ENCODE measurements at places on chromosomes 6 and 20.

DNA sequence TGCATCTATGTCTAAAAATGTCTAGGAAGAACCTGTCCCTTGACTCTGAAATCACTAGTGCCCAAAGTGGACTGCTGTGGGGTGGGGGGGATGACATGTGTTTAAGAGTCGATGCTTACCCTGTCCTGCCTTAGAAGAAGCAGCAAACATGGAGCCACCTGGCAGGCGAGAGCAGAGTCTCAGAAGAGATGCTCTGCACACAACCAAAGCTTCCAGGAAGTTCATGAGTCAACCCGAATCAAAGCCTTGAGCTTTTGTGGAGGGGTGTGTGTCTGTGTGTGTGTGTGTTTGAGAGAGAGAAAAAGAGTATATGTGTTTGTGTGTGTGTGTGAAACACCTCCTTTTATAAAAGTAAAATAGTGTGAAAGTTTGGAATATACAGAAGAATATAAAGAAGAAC, 269.9 kb downstream of the ALDH8A1 start:
- DNase-seq = no peak

- DNase-seq = no peak
Observed at GRCh38 chr6:121849477-121849876, 414.0 kb downstream of the GJA1 start.

DNA sequence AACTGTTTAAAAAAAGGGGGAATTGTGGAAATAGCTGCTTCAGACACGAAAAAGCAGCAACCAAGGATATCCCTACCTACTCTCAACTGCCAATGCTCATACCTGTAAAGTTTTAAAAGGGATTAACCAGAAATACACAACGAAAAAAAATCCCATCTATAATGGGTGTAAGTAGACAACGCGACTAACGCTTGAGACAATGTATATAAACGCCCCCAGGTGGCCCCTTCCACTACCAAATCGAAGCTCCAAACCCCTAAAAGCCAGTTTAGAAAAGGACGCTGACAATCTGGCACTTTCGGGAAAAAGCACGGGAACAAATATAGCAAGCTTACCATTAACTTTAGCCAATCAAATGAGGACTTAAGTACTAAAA, 94.5 kb upstream of the BTN3A2 start:
- no peak for DNase-seq

- no peak for DNase-seq
Observed at GRCh38 chr6:25620391-25620790, 31.6 kb upstream of the SCGN start.

DNA sequence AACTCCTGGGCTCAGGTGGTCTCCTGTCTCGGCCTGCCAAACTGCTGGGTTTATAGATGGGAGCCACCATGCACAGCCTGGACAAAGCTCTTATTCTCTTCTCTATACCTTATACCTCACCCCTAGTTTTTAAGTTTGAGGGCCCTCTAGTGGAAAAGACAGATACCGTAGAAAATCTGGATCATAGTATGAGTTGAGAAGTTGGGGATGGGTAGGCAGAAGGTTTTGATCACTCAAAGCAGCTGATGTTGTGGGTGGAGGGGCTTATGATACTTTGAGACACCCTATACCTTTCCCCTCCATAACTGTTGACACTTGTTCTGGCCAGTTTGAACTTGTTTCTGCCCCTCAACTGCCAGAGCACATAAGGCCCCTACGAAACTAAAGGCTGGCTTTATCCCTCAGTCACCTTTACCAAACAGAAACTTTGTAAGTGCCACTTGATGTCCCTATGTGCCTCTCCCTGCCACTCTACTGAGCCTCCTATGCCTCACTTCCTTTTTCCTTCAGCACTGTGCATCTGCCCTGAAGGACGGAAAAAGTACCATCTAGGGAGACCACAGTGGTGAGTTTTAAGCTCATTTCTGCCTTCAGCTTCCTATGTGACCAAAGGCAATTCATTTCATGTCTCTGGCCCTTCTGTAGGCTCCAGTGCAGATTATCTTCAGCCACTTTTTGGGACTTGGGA, 28.6 kb downstream of the RALY start:
- no peak for DNase-seq

- DNase-seq = no peak
Observed at GRCh38 chr6:21922086-21922485, 328.5 kb downstream of the SOX4 start.

DNA sequence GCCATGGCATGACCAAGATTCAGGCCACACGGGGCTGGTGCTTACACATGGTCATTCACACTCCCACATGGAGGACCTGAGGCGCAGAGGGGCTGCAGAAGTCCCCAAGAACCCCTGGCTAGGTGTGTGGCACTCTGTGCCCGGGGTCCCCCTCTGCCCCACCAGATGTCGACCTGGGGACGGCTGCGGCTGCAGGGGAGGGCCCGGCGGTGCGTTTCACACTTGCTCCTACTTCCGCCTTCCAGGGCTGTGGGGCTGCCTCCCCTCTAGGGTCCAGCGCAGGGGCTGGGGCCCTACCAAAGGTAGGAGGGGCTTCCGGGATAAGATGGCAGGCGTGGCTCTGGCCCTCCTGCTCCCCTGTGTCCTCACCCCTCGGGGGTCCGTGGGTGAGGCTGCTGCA, 81.1 kb upstream of the SLCO4A1 start:
- DNase-seq = no peak

- DNase-seq = no peak
Observed at GRCh38 chr6:5994999-5995657, 11.6 kb downstream of the NRN1 start.

- DNase-seq = no peak
Observed at GRCh38 chr20:8115436-8115835, 16.6 kb upstream of the PLCB1 start.

DNA sequence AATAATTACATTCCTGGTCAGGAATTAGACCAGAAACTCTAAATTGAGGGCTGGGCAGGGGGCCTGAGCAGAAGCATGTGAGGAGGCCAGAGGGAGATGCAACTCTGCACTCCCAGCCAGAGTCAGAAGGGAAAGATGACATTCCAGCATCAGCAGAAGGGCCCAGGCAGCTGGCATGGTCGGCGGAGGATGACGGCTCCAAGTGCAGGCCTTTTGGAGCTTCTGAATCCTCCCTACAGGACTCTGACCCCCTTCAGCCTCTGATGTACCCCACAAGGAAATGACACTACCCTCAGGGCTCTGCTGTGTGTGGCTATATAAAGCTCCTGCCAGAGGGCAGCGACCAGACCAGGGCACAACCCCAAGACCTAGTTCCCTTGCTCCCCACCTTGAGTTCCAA, 1.9 kb downstream of the LRFN2 start:
- no peak for DNase-seq

GRCh38 chr20:23477223-23477622, 13.7 kb upstream of the CST8 start:
- DNase-seq = no peak

DNA sequence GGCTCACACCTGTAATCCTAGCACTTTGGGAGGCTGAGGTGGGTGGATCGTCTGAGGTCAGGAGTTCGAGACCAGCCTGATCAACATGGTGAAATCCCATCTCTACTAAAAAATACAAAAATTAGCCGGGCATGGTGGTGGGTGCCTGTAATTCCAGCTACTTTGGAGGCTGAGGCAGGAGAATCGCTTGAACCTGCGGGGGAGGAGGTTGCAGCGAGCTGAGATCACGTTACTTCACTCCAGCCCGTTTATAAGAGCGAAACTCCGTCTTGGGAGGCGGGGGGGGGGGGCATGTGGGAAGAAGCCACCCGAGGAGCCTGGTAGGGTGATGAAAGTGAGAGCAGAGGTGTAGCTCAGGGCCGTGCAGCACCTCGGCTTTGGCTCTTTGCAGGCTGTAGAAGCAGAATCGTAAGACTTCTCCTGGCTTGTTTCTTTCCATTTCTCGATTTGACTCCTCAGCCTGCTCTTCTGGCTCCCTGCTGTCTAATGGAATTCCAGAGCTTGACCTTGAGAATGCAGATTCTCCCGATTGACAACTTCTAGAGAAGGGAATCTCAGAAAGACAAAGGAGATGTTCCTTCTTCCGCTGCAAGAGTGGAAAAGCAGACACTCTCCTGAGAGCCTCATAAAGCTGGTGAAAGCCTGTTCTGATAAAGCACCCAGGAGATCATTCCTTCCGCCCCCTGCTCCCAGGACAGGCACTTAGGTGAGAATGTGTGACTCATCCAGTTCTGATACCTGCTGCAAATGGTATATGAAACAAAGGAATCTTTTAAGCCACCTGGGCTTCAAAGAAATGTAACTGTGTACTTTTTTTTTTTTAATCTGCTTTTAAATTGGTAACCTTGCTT, 26.0 kb upstream of the PPP1R16B start:
- no peak for DNase-seq

GRCh38 chr6:22026164-22026678, 270.6 kb downstream of the PRL start:
- DNase-seq = no peak

DNA sequence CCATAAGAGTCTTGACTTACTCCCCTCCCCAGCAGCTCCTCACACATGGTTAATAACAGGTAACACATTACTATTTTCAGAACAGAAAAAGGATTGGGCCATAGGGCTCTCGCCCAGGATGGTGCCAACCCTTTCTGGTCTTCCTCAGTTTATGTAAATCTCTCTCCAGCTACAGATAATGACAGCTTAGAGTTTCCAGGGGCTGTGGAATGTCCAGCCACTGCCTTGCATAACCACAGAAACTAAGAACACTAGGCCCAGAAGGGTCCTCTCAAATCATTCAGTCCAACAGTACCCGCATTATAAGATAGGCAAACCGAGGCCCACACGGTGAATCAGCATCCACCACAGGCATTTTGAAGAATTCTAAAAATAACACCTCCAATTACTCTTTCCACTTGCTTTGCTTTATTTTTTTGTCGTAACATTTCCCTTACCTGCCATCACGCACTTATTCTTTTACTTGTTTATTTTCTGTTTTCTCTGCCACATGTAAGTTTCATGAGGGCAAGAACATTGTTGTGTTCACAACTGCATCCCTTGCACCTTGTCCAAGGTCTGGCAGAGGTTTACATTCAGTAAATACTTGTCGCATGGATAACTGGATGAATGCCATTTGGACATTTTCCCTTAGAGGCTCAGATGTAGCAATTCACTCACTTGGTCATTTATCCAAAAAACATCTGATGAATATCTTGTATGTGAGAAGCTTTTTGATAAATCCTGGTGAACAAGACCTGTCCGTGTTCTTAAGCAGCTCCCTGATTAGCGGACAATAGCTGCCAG, 6.4 kb upstream of the SDC4 start:
- DNase-seq = no peak

- DNase-seq = no peak
Observed at GRCh38 chr6:38025451-38025850, 205.9 kb downstream of the ZFAND3 start.

- no peak for DNase-seq
Observed at GRCh38 chr6:144854654-144855053, 569.5 kb downstream of the UTRN start.

DNA sequence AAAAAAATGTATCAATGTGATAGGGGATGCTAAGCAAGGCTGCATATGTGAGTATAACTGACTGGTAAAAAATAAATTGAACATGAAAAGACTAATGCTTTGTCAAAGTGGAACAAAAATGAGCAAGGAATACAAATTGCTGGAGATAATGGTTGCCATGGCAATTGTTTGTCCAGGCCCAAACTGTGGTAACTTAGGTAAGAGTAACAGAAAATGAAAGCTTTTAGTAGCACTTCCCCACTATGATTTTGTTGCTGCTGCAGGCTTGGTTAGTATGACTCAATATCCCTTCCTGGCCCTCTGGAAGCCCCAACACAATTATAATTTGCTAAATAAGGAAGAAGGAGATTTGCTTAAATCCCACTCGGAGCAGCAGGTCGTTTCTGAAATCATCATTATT, 577.1 kb downstream of the DOK5 start:
- DNase-seq = no peak

DNA sequence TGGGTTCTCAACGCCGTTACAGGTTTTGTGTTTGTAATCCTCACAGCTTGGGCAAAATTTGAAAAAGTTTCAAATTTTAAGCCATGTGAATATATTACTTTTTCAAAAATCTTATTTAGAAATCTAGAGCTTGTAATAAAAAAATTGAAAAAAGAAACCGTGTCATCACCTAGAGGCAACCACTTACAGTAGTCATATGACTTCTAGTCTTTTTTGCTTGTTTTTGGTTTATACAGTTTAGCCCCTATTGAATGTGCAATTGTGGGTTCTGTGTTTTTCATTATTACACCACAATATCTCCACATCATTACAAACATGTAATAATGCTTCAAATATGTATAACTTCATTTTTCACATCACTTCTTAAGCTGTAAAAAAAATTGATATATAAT, 888 bp downstream of the DYNLRB1 start:
- DNase-seq = no peak

DNA sequence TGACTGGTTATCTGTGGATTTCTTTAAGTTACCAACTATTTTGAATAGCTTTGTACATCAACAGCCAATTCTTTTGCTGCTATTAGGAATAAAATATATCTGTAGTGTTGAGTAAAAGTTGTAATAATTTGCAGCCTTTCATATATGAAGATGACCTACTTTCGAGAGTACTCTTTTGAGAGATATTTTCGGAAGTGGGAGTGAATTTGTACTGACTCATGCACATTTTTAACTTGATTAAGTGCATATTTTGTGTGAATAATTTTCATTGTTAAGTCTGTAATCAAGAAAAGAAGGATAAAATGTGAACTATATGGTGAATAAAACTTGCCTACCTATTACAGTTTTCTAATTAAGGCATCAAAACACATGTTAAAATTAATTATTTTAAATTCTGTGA, 51.9 kb downstream of the L3MBTL3 start:
- DNase-seq = no peak

GRCh38 chr20:22776369-22776768, 192.0 kb upstream of the FOXA2 start:
- no peak for DNase-seq

- DNase-seq = no peak
Observed at GRCh38 chr6:36131511-36132245, 1.4 kb downstream of the MAPK13 start.

DNA sequence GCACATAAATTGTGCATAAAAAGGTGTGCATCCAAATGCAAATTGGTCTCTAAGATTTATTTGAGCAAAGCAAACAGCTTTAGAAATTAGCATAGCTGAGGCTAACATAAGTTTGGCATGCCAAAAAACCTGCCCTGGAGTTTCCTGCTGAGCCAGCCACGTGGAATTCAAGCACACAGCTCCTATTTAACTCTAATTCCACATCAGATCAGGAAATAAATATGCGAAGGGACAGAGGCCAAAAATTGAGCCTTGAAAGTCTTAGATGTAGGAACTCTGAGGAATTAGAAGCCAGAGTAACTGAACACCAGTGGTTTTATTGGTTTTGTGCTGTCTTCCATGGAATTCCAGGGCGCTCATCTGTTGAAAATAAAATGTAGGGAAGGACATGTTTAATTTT, 19.6 kb downstream of the SOBP start:
- DNase-seq = no peak

DNA sequence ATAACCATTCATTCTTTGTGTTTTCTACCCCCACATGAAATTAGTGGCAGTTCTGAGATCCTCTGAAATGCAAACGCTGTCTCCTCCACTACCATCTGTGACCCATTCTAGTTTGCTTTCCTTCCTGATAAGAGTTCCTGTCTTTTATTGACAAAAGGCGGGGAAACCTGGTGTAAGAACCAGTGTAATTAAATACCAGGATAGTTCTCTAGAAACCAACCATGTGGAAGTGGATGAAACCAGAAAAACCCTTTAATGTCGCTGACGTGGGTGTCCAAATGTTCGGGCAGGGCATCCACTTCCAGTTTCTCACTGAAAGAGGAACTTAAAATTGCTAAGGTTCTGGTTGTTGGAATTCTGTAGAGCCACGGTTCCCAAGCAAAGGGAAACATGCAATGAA, 79.1 kb downstream of the TNFRSF21 start:
- no peak for DNase-seq

Data from Right ventricle myocardium inferior (tissue), 1 donor.